ENCODE measurements at places on chromosomes 5 and 9.
A peak's percentile ranks its signal among the peaks of the same experiment; 100 is the strongest.

- no peak for DNase-seq
Measured at GRCh38 chr5:119285070-119285916, 70.5 kb upstream of the TNFAIP8 start.

GRCh38 chr9:135551456-135551855, 5.5 kb downstream of the OBP2A start:
- DNase-seq: no peak

- DNase-seq: no peak
Measured at GRCh38 chr5:168468836-168469235, 17.4 kb upstream of the RARS1 start.

DNA sequence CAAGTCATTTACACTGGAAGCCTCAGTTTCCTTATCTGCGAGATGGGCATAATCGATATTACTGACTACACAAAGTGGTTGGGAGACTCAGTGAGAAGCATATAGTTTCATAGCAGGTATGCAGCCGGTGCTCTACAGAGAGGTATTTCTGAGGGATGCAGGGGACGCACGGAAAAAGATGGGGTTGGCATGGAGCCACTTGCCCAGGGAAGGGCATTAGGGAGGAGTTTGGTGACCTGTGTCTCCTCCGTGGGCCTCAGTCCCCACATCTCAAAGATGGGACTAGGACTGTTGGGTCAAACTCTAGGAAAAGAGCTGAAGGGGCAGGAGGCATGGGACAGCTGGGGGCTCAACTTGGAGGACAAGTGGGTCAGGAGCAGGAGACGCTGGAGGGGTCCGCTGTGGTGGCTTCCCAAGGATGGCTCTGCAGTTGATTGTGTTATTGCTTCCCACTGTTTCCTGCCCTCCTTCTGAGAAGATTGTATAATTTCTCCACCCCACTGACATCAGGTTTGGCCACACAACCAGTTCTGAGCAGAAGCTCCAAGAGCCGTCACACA, 158.6 kb upstream of the ALDH1B1 start:
- DNase-seq: no peak

GRCh38 chr5:179870403-179870903, 11.8 kb upstream of the MRNIP start:
- DNase-seq: peak; percentile 13

- no peak for DNase-seq
Measured at GRCh38 chr9:36632892-36633291, 60.2 kb downstream of the MELK start.

GRCh38 chr5:142404046-142404477, 79.2 kb upstream of the SPRY4 start:
- DNase-seq: no peak

DNA sequence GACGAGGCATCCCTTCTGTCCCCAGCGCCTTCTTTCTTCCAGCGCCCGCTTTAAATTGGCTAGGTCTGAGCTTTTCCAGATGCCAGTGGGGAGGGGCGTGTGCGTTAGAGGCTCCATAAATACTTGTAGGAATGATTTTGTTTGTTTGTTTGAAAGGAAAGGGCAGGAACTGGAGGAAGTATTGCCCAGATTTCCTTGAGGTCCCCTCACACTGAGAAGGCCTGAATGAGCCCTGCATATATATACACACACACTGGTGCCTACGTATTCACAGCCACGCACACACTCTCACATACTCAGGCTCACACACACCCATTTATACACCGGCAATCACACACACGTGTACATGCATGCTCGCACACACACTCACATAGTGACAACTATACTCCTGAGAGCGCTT, 1.0 kb upstream of the SLIT3 start:
- no peak for DNase-seq

DNA sequence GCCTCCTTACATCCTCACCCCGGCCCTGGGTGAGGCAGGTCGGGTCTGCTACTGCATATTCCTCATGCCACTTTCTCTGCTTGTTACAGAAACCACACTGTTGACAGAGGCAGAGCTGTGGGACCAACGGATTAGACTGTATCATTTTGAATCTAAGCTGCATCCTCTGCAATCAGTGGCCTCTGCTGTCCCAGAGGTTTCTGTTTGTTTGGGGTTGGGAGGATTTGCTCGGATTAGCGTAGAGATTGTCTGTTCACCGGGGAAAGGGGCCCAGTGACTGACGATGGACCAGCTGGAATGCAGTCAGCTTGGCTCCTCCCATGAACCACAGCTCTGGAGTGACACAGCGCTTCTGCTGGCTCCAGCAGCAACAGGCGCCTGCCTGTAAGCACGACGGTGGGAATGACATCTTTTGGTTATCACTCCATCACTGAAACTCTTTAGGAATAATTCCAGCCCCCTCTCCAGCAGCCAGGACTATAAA, 37.3 kb upstream of the ADRA1B start:
- DNase-seq: peak; percentile 68

DNA sequence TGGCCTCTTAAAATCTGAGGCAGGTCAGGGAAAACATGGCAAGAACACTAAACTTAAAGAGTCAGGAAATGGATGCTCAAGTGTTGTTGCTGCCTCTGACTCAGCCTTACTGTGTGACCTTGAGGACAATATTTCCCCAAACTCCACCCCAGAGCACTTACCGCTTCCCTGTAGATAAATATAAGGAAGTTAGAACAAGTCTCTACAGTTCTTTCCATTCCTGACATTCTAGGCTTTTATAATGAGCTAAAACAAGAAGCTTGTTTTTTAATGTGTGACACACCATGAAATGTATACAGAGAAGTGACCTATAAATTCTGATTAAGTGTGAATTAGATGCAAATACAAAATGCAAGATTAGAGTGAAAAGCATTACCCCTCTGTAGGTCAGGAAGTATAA, 129.3 kb downstream of the GRIA1 start:
- DNase-seq: no peak

- DNase-seq: no peak
Measured at GRCh38 chr9:137427454-137428310, 4.5 kb downstream of the NOXA1 start.

GRCh38 chr9:107674721-107675277, 185.2 kb upstream of the KLF4 start:
- DNase-seq: no peak

All from D721Med (cell line).